Stimulated activated naive CD8-positive, alpha-beta T cell treated with anti-CD3 and anti-CD28 coated beads, Interleukin-15, Interleukin-2, amounts not matched to agents 100 U/mL and 50 U/mL, for 24 hours (primary cell): ENCODE measurements at places on chromosomes 1 and 21.
A peak's percentile ranks its signal among the peaks of the same experiment; 100 is the strongest.

DNA sequence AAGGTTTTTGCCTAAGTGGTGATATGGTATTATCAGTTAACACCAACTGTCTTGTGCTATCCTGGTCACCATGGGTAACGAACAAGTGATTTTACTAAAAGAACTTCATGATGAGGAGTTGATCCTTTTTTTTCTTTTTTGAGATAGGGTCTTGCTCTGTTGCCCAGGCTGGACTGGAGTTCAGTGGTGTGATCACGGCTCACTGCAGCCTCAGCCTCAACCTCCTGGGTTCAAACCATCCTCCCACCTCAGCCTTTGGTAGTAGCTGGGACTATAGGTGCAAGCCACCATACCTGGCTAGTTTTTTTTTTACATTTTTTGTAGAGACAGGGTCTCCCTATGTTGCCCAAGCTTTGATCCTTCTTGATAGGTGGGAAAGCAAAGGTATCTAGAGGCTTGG, 5.1 kb downstream of the METTL13 start:
- DNase-seq = no peak

- no peak for DNase-seq
Observed at GRCh38 chr1:15942661-15943327, 33.1 kb downstream of the ZBTB17 start.

DNA sequence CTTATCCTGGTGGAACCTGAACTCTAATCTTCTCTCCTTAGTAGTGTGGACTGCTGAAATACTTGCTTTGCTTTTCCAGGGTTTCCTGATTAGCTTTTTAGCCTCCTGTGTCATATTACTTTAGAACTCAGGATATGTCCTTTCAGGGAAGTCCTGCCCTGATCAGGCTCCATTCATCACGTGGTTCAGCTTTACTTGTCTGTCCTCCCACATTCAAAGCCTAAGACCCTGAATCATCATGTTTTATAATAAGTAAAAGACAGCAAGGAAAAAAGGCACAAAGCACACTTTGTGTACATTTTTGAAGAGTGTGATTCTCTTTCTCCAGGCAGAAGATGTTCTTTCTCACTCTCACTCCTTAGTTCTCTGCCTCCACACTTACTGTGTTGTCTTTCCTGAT, 70.6 kb downstream of the PATJ start:
- DNase-seq = no peak

DNA sequence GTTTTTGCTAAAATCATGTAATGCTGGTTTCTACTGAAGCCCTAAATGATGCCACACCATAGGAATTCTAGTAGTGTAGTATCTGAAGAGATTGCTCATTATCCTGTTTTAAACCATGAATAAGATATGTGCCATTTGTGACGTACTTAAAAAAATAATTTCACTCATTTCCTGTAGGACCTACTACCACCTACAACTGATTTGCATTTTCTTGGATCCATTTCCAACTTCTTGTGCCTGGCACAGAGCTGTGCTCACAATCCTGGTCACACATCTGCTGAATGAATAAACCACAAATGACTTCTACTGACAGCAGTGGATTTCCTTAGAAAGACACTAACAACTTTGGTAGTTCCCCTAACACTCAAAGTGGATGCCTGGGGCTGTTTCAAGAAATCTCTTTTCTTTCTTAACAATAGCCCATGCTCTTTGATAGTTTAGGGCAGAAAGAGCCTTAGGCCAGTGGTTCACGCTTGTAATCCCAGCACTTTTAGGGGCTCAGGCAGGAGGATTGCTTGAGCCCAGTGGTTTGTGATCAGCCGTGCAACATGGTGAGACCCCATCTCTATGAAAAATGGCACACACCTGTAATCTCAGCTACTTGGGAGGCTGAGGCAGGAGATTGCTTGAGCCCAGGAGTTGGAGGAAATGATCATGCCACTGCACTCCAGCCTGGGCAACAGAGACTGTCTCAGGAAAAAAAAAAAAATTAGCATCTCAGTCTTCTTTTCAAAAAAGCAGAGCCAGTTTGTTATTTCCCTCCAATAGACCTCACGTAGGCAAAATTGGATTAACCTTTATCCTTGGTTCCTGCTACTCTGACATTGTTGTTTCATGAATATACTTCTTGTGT, 13.0 kb upstream of the BATF3 start:
- DNase-seq = no peak

GRCh38 chr21:41141031-41141457, 26.9 kb upstream of the BACE2 start:
- DNase-seq = no peak

- peak; percentile 38 for DNase-seq
Observed at GRCh38 chr1:7218210-7218832, 433.1 kb downstream of the CAMTA1 start.

- no peak for DNase-seq
Observed at GRCh38 chr1:51168266-51168845, 66.3 kb downstream of the C1orf185 start.

DNA sequence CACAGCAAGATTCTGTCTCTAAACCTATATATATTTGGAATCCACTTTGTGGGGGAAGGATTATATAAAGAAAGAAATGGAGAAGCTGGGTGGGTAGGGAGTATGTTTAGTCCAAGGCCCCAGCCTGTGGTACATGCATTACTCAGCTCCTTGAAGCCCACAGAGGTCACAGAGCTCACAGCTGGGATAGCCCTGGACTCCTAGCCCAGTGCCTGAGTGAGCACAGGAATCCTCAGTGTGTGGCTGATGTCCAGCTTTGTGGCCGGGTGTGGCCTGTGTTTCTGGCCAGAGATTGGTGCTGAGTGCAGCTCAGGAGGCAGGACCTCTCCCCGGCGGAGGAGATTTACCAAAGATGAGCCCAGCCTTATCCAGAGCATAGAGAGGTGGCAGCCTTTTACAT, 7.6 kb downstream of the CAPN9 start:
- DNase-seq = no peak

- DNase-seq = no peak
Observed at GRCh38 chr1:167312871-167313270, 92.2 kb downstream of the POU2F1 start.

GRCh38 chr1:19450811-19451515, 34.4 kb downstream of the CAPZB start:
- DNase-seq = no peak

- no peak for DNase-seq
Observed at GRCh38 chr1:214569357-214570004, 18.1 kb upstream of the PTPN14 start.
